ENCODE measurements at places on chromosomes 7 and 10.

DNA sequence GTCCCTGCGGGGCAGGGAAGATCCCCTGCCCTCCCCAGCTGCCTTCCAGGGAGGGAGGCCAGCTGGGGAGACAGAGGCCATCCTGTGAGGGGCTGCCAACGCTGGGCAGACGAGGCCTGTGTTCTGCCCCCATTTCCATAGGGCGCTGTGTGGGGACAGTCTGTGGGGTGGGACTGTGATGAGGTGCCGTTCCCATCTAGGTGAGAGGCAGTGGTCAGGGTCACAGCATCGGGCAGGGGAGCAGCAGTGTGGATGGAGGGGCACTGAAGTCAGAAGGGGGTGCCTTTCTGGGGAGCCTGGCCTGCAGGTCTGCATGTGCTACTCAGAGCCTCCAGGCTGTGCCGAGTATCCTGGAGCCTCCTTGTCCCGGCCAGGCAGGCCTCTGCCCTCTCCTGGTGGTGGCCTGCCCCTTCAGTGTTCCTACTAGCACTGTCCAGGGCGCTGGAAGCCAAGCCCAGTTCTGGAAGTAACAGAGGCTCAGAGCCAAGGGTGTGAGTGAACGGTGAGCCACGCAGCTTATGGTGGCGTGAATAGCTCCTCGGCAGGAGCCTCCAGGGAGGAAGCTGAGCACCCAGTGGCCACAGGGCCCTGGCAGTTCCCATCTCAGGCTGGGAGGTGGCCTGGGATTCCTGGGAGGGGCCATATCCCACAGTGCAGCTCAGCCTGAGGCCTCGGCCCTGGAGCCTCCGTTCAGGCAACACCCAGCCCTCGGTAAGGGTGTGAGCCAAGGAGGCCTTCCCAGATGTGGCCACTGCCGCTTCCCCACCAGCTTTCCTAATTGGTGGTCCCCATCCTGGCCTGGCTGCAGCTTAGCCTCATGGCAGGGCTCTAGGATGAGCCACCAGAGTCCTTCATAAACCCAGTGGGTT, 23.3 kb upstream of the CSGALNACT2 start:
- DNase-seq, result no peak

DNA sequence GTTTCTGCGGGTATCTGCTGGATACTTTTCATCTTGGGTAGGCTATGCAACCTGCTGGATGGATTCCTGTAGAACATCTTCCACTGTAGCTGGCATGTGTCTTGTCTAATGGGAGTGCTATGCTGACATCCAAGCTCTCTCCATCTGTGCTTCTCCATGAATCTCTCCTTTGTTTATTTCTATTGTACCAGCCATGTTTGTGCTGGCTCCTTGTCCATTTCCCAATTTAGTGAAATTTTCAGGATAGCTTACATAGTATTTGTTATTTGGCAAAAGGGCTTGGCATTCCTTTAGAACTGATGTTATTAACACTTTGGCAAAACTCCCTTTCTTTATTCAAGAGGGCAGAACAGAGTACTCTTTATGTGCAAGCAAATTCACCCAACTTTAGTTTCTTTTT, 198.0 kb downstream of the CSTF2T start:
- DNase-seq, result no peak

- DNase-seq, result no peak
Observed at GRCh38 chr7:87797798-87798403, 78.3 kb downstream of the SLC25A40 start.

GRCh38 chr10:67864607-67865371, 19.7 kb upstream of the SIRT1 start:
- DNase-seq, result no peak

DNA sequence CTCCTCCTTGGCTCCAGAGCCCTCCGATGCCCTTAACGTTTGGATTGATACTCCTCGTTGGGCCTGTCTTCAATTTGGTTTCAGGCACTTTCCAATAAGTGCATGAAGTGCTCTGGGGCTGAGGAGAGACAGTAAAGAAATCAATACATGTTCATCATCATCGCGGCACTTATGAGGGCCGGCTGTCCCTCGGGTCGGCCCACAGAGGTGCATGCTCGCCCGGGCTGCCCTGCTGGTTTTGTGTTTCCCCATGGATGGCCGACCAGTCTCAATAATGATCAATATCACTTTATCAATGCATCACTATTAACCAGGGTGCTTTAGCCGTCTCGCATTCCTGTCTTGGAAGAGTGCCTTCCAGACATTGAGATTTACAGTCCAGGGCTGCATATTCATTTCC, 154.2 kb downstream of the EBF3 start:
- no peak for DNase-seq

DNA sequence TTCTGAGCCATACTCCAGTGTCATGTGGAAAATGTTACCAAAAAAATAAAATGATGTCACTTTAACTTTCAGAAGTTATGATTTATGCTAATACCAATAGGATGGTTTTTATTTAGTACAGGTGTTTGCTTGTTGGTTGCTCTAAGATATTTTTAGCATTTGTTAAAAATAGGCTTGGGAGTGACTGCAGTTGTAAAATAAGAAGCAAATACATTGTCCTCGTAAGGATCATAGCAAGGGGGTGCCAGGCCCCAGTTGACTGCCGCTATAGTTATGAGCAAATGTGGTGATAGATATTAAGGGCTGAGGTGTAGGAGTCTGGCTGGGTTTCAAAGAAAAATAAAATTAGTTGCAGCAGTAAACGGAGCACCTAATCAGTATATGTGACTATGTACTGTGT, 354.4 kb upstream of the BMPER start:
- DNase-seq, result no peak

DNA sequence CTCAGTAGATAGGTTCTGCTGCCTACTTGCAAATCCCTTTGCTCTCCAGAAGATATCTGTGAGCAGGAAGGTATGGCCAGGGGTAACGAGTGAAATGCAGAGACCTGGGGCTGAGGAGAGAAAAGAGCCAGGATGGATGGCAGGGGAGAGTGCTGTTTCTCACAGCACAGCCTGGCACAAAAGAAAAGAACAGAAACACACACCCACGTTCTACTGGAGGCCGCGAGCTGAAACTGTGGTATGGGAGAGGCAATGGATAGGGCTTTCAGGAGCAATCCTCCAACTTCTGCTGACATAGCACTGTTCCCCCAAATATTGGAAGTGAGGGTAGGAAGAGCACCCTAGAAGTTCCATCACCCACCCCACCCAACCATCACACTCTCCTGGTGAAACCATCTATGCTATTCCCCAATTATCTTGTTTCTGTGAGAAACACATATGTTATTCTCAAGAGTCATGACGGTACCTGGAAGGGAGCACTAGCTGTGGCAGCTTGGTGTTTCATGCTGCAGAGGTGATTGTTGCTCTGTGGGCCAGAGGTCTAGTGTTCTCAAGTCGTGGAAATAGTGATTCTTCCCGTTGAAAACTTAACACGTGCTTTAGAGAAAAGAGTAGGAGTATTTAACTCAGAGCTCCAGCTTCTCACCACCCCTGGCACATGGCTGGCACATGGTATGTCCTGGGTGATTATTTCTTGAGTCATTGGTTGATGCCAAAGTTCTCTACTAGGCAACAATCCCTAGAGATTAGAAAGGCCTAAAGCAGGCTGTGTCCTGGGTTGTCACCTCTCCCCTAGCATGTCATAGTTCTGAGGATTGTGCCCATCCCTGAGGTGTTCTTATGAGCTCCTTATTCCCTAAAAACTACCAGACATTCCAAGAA, 198.3 kb downstream of the PLXNA4 start:
- no peak for DNase-seq

DNA sequence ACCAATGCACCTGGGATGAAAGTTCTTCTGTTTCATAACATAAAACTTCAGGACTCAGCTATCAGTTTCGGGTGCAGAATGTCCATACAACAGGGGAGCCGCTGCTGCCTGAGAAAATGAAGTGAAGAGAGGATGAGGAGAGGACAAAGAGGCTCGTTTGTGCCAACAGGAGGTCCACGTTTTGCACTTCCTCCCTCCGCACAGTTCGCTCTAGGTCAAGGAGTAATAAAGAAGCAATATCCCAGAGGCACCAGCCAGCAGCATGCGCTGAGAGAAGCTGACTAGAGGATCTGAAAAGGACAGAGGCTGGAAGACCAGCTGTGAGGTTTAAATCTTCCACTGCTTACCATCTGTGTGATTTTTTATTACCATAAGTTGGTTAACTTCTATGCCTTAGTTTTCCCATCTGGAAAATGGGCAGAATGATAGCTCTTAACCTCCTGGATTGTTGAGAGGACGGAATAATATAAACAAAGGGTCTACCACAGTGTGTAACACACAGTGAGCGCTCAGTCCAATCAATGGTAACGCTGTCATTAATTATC, 709 bp downstream of the GPAM start:
- no peak for DNase-seq

GRCh38 chr7:101884671-101885596, 67.5 kb downstream of the CUX1 start:
- DNase-seq, result no peak

DNA sequence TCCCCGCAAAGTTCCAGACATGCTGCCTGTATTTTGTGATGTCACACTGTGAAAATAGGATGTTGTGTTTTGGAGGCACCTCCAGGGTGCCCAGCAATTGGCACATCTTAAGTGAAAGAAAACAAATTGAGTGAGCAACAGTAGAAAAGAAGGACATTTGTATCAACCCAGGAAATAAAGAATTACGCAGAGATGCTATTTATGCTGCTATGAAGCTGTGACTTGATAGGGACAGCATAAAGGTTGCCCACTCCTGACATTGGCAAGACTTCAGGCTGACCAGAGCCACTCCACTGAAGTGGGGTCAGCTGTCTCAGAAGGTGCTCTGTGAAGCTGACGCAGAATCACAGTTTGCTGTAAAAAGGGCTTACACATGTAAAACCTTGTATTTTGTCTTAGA, 729.9 kb upstream of the GALNT17 start:
- no peak for DNase-seq

GRCh38 chr7:29319719-29320521, 125.3 kb downstream of the CHN2 start:
- DNase-seq, result peak; percentile 67

Measured in anterior cingulate cortex (tissue), 58 donors.